SJSA1 (cell line): ENCODE measurements at places on chromosomes 7 and 10.
A peak's percentile ranks its signal among the peaks of the same experiment; 100 is the strongest.

- no peak for DNase-seq
These were observed 987.3 kb downstream of the CCSER2 start for GRCh38 chr10:85315657-85316056.

DNA sequence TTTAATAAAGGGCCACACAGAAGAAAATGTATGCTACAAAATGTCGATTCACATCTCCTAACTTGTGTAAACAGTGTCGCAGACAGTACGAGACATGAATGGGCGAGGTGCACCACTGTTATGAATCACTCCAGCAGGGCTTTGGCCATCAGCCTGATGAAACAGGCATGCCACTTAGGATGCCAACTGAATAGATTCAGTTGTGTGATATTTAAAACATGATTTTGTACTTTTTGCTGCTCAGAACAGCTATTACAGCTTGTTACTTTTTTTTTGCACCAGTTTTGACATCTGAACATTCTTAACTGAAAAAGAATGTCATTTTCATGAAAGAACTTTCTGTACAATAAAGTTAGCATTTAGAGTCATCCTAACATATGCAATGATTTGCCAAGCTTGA lies 138.1 kb downstream of the VTI1A start:
- peak; percentile 55 for DNase-seq

- peak; percentile 7 for DNase-seq
These were observed 130.4 kb upstream of the GHITM start for GRCh38 chr10:84008878-84009277.

DNA sequence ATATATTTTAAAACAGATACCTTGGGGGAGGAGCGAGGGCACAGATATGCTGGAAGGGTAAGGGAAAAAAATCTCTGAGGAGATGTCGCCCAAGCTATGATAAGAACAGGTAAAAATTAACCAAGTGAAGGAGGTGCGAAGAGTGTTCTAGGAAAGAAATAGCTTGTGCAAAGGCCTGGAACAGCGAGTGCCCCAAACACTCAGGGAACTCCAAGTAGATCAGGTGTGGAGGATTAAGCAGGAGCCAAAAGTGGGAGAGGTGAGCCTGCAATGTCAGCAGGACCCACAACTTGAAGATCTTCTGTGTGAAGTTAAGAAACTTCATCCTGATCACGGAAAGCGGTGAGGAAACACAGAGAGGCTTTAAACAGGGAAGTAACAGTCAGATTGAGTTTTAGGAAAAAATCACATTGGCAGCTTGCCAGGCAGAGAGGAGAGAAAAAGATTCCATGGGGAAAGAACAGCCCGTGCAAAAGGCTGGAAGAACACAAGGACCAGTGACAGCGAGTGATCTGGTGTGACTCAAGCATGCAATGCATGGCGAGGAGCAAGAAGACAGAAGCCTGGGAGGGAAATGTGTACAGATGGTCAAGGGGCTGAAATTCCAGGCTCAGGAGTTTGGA lies 30.7 kb downstream of the FGF8 start:
- no peak for DNase-seq

- no peak for DNase-seq
These were observed 233.1 kb upstream of the IGFBP3 start for GRCh38 chr7:46153951-46154787.
